ENCODE measurements at places on chromosomes 4 and X.

GRCh38 chrX:22803353-22803752 lies 196.4 kb upstream of the DDX53 start:
- DNase-seq = no peak

- no peak for DNase-seq
Measured at GRCh38 chr4:121842862-121843261, 19.2 kb upstream of the CCNA2 start.

- DNase-seq = no peak
Measured at GRCh38 chr4:4888695-4889094, 29.2 kb downstream of the MSX1 start.

- no peak for DNase-seq
Measured at GRCh38 chrX:70128071-70128470, 5.2 kb upstream of the IGBP1 start.

DNA sequence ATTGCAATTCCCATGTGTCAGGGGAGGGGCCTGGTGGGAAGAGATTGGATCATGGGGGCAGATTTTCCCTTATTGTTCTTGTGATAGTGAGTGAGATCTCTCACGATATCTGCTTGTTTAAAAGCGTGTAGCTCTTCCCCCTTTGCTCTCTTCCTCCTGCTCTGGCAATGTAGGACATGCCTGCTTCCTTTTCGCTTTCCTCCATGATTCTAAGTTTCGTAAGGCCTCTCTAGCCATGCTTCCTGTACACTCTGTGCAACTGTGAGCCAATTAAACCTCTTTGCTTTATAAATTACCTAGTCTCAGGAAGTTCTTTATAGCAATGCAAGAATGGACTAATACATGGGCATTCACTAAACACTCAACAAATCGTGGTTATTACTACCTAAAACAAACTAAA lies 37.2 kb upstream of the PAPSS1 start:
- no peak for DNase-seq
